ENCODE measurements at places on chromosomes 3 and 15. TPM values are rescaled to one million over a fixed set of nuclear protein-coding genes. Genes with fewer than 3 reads are reported as not detected.

GRCh38 chr3:14957925-14958324, 10.5 kb downstream of the NR2C2 start:
- DNase-seq, result no peak
- no peak overlapping the region for H3K4me3 ChIP-seq
- peaks cover 43% of the 10 kb centered on the region for H3K4me1 ChIP-seq
- H3K27me3 ChIP-seq, result no peaks in the 10 kb centered on the region
- H3K27ac ChIP-seq, result no peak overlapping the region
- peaks cover 31% of the 10 kb centered on the region for H3K36me3 ChIP-seq

The TM4SF1 gene
- total RNA-seq, result not detected

- no peaks in the 10 kb centered on the region for H3K27me3 ChIP-seq
- no peaks in the 10 kb centered on the region for H3K4me1 ChIP-seq
- DNase-seq, result peak; percentile 1
- no peak overlapping the region for H3K4me3 ChIP-seq
Observed at GRCh38 chr3:128309026-128309425, 155.7 kb downstream of the EEFSEC start.

GRCh38 chr3:112687616-112688015, 46.7 kb upstream of the CCDC80 start:
- H3K27me3 ChIP-seq, result peaks cover 44% of the 10 kb centered on the region
- no peak overlapping the region for H3K27ac ChIP-seq
- no peaks in the 10 kb centered on the region for H3K36me3 ChIP-seq
- H3K4me3 ChIP-seq, result no peak overlapping the region
- peaks cover 12% of the 10 kb centered on the region for H3K4me1 ChIP-seq

The NPAP1 gene
- total RNA-seq, result not detected

The MKRN3 gene
- total RNA-seq, result 1.0 TPM

- no peaks in the 10 kb centered on the region for H3K4me1 ChIP-seq
- H3K27ac ChIP-seq, result no peak overlapping the region
- H3K36me3 ChIP-seq, result no peaks in the 10 kb centered on the region
Observed at GRCh38 chr3:87949189-87949878, 109.5 kb downstream of the CGGBP1 start.

- H3K27ac ChIP-seq, result no peak overlapping the region
- H3K27me3 ChIP-seq, result peaks cover 9% of the 10 kb centered on the region
- peaks cover 7% of the 10 kb centered on the region for H3K4me1 ChIP-seq
- H3K4me3 ChIP-seq, result no peak overlapping the region
- H3K36me3 ChIP-seq, result no peaks in the 10 kb centered on the region
- DNase-seq, result no peak
Observed at GRCh38 chr3:169344465-169344864, 319.0 kb downstream of the MECOM start.

DNA sequence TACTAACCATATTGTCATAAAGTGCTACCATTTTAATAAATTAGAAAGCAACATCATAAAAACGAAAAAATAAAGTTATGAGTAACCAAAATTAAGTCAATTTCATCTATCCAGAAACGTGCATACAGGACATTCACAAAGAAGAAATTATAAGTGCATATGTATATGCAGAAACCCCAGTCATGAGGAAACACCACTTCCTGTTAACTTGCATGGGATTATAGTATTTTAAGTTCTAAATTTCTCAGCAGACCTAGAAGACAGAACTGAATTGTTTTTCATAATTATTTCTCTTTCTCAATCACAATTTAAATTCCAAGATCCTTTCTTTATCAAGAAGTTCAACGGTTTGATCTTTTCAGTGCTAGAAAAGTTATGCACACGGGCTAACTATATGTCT, 1.4 kb upstream of the KBTBD8 start:
- H3K27me3 ChIP-seq, result peaks cover 20% of the 10 kb centered on the region
- H3K27ac ChIP-seq, result no peak overlapping the region
- no peak overlapping the region for H3K4me3 ChIP-seq
- H3K36me3 ChIP-seq, result peaks cover 8% of the 10 kb centered on the region

All from activated T-helper 2 cell treated with anti-CD3 and anti-CD28 coated beads, Interferon-gamma antibody, Interleukin-2, Interleukin-4, amounts not matched to agents 10 μg/mL and 5 μg/mL and 100 μg/mL, durations not matched to agents 14 hours and 24 hours and 36 hours (primary cell).